Vagina (tissue), 2 donors: ENCODE measurements at places on chromosomes 7 and 10. TPM values are rescaled to one million over a fixed set of nuclear protein-coding genes. Genes with fewer than 3 reads are reported as not detected.

DNA sequence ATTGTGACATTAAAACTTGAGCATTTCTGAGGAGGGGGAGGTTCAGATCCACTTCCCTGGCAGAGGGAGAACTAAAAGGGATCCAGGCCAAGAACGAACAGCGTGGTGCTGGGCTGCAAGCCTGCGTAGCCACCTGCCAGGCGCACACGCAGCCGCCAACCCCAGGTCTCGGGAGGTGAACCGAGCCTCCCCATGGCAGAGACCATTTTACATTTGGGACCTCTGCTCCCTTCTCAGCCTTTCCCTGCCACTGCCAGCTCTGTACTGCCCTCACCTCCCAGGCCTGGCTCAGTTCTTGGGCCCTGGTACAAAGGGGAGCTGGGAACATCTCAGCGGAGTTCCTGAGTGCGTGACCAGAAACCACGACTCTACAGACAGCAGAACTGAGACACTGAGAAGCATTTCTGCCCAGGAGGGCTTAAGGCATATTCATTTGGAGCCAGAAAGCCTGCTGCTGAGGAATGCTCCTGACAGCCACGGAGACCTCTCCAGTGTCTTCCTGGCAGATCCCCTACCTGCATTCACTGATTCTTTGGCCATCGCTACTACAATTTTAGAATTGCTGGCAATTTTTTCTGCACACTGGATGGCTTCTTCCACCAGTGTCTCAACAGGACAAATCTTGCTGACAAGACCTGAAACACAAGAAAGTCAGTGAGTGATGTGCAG lies 7.6 kb downstream of the ECHS1 start:
- DNase-seq: no peak

DNA sequence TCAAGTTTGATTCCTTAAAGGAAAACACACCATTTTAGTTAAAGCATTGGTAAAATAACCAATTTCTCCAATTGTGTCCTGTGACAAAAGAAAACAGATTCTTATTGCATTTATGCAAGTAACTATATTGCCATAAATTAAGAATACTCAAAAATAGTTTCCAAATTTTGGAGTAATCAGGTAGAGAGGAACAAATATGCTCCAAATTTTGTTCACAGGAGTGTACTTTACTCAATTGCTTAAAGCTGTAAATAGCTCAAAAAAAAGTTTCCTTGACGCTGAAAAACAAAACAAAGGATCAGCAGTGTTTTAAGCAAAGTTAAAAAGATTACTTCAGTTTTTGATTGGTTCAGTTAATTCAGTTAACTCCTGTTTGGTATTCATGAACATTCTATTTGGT lies 52.2 kb upstream of the INHBA start:
- no peak for DNase-seq

GRCh38 chr7:17183630-17184328 lies 114.7 kb upstream of the AHR start:
- no peak for DNase-seq

DNA sequence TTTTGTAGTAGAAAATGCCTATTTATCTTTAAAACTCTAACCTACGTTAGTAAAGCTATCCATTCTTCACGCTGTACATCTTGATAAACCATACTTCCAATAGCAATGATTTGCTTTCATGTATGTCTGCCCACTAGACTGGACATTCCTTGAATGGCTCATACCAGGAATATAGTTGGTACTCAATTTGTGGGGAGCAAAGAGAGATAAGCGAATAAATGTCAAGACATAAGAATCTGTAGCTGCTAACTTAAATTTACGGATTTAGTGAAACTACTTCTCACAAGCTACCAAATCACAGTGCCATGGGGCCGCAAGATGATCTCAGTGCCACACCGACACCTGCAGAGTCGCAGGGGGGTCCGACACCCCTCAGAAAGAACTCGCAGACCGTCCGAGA lies 763 bp upstream of the RALA start:
- no peak for DNase-seq

GRCh38 chr7:49089717-49090116 lies 165.4 kb downstream of the CDC14C start:
- DNase-seq: no peak

DNA sequence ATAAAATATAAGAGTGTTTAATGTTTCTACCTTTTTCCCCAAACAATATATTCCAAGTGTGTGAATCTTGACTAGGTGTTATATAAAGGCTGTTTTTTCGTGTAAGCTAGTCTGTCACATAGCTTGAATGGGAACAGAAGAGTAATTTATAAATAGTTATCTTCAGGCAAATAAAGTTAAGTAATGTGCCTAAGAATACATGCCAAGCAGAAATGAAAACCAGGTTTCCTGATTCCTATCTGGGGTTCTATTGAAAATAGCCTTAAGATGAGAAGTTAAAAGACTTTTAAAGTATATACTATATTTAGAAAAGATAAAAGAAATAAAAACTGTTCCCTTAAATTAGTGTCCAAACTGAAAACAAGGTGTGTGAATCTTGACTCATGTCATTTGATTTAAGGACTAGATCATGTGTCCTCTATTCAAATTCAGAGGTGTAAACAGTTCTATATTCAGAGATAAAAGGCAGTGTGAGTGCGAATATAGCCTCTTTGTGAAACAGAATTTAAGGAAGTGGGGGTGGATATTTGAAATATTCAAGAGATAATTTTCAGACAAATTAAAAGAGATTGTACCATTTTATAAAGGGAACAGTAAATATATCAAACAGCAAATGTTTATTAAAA lies 247.5 kb downstream of the THSD7A start:
- DNase-seq: no peak

DNA sequence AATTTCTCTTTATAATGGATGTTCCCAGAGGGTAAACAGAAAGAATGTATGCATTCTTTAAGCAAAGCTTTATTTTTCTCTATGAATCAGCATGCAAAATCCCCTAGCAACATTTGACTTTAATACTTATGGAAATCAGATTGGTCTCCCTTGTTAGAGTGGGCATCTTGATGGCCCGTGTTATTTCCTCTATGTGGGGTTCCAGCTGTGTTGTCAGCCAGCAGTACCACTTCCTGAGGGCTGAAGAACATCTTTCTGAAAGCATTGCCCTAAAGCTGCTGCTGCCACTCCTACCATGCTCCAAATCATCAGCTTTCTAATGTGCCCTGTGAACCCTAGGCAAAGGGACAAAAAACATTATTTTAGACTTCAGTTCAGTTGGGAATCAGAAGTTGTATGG lies 70.4 kb upstream of the HECTD2 start:
- DNase-seq: no peak

- DNase-seq: no peak
Observed at GRCh38 chr7:69342154-69342884, 256.0 kb upstream of the AUTS2 start.

DNA sequence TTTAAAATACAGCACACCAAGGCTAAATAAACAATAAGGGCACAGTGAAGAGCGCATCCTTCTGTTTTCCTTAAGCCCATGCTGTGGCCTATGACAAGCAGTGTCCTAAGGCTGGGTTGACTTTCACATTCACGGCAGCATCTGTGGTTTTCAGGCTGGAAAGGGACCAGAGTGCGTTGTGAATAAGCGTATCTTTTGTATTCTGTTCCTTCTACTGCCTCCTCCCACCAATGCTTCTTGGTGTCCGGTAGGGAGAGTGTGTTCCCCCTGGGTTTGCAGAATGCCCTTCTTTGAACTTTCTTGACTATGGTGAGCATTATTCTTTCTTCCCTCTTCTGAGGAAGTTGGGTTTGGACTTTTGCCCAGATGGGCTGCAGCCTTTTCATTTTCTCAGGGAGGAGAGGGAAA lies 73.6 kb downstream of the ABCA13 start:
- DNase-seq: no peak

DNA sequence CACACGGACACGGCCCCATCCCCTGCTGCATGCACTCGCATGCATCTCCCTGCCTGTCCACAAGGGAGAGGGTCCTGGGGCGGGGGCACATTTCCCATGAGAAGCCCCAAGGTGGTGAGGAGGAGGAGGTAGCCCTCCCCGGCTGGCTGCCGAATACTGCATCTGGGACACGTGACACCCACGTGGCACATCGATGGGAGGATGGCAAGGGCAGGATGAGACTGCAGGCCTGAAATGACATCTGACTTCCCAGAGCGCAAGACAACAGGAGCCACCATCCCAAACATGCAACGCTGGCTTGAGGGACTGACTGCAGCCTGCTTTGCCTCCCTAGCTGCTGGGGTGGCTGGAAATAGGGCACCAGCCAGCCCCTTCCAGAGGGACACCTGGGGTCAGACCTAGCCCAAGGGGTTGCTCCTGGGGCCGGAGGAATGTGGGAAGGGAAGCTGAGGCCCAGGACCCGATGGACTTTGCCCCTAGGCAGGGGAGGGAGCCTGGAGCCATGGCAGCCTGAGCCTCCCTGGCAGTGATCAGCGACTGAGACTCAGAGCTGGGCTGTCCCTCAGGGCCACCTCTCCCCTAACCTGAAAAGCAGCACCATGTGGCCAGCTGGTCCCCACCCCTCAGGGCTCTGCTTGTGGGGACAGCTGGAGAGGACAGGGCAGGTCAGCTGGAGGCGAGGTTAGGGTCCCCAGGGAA lies 16.1 kb downstream of the BUD23 start:
- DNase-seq: no peak

DNA sequence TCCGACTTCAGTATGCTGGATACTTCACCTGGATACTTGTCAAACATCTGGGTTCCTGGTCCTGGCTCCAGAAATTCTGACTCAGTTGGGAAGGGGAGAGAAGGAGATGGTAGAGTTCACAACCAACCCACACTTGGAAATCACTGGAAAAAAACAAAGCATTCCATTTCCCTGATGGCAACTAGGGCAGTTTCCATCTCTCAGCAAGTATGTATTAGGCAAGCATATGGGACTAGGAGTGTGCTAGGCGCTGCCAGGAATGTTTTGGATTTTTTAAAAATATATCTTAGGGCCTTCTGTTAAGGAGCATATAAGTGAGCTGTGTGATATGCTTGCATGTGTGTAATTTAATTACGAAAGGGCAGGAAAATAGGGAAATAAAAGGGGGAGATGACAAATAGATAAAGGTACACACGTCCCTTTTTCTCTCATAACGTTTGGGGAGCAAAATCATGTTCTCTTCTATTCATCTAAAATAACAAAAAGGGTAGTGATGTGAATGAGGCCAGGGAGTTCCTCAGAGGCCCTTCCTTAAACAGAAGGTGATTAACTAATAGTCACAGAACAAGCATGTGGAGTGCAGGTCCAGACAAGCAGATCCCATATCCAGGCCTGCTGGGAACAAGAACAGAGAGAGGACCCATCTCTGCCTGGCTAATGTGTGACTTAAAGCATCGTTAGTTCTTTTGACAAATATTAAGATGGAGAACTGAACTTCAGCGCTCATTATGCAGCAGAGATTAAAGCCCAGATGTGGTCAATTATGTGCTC lies 64.5 kb upstream of the NFE2L3 start:
- DNase-seq: no peak

- no peak for DNase-seq
Observed at GRCh38 chr10:126214021-126214420, 174.3 kb downstream of the ADAM12 start.

DNA sequence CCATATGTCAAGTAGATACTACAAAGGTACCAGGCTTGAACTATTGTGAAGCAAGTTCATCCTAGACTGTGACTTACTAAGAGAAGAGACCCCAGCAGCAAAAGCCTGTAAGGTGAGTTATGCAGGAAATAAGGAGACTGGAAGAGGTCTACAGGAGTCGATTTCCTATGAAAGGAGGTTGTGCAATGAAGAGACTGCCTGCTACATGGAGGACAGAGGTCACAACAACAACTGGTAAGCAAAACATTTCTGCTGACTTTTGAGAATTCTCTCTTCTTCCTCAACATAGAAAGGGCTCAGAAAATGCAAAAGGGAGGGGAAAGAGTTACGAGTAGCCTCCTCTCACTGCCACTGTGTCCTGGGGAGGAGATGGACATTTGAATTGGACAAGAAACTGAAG lies 42.4 kb downstream of the PDK4 start:
- DNase-seq: no peak

GRCh38 chr10:7545792-7546191 lies 121.0 kb downstream of the ITIH5 start:
- DNase-seq: no peak

DNA sequence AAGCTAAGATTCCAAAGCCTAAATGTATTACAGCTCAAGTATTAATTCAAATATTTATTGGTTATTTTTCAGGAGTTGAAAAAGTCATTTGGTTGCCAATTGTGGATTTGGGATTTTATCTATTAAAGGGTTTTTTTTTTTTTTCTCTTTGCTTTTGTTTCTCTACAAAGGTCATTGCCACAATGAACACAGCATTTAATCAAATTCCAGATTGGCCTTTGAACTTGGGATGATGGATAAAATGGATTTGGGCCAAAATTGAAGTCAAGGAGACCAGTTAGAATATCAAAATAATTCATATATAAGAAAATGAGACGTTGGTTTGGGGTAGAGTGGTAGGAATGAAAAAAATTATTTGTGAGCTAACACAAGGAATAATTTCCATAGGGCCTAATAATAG lies 9.6 kb downstream of the LIPN start:
- DNase-seq: no peak

- DNase-seq: no peak
Observed at GRCh38 chr10:45382591-45382990, 8.6 kb downstream of the ALOX5 start.

DNA sequence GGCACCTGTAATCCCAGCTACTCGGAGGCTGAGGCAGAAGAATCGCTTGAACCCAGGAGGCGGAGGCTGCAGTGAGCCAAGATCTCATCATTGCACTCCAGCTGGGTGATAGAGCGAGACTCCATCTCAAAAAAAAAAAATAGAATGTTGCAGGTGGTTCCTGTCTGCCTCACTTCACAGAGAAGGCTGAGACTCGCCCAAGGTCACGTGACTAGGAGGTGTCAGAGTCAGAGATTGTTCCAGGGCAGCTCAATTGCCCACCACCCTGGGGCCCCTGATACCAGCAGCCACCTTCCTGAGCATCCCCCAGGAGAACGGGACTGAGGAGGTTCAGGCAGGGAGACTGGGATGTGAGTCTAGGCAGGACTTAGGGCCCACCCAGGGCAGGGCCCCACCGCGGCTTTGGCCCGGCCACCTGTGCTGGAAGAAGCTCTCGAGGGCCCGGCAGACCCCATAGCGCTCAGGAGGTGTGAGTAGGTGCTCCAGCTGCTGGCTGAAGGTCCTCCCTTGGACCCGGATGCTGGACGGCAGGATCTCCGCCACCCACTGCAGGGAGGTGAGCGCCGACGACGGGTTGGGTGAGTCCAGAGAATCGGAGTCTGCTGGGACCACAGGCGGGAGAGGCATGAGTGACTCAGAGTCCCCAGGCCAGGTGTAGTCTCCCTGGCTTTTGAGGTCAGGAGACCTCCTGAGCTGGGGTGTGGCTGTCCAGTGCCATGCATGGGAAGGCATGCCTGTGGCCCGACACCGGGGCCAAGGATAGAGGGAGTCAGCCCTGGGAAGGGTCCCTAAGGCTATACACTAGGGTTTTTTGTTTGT lies 30.9 kb downstream of the GRID2IP start:
- DNase-seq: no peak

- no peak for DNase-seq
Observed at GRCh38 chr7:67463983-67464382, 467.4 kb downstream of the TYW1 start.

Gene TMEM229A
- not detected for total RNA-seq

Gene GIMAP1
- 5.2 TPM for total RNA-seq

Gene NPSR1
- total RNA-seq: not detected

Gene OR2A5
- total RNA-seq: not detected

Gene CTAGE15
- total RNA-seq: not detected

Gene CLRN3
- total RNA-seq: not detected

Gene TMEM130
- 3.7 TPM for total RNA-seq

Gene INTS1
- total RNA-seq: 67.3 TPM

Gene CD36
- 102 TPM for total RNA-seq

Gene ANKRD61
- total RNA-seq: not detected
